Forelimb muscle (tissue), 1 donor: ENCODE measurements at places on chromosomes 2 and 18. TPM values are rescaled to one million over a fixed set of nuclear protein-coding genes. Genes with fewer than 3 reads are reported as not detected.
A peak's percentile ranks its signal among the peaks of the same experiment; 100 is the strongest.

The CERKL gene
- 6.7 TPM for polyA plus RNA-seq

The RESP18 gene
- not detected for polyA plus RNA-seq

The LRRTM4 gene
- polyA plus RNA-seq = 0.58 TPM

The NGEF gene
- polyA plus RNA-seq = 1.2 TPM

The VSNL1 gene
- 4.9 TPM for polyA plus RNA-seq

The POMC gene
- 2.5 TPM for polyA plus RNA-seq

The POU3F3 gene
- 0.13 TPM for polyA plus RNA-seq

The KLHL30 gene
- 20.7 TPM for polyA plus RNA-seq

DNA sequence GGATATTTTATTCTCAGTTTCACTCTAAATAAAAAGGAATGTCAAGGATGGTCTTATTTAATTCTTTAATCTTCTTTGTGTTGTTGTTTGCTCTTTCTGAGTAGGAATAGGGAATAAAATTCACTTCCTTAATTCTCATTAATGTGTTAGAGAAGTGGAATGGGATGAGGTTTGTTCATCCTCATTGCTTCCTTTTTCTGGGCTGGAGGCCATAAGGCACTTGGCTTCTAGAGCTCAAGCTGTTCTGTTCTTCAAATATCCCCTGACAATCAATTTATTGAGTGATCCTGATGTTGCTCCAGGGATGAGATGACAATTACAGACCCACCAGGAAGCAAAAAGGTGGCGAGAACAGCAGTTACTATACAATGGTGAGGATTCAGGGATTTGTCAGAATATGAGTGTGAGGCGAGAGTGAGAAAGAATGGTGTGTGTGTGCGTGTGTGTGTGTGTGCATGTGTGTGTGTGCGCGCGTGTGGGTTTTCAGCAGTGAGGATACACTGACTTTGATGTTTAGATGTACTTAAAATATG, 557.6 kb upstream of the FANCL start:
- peak; percentile 5 for DNase-seq

GRCh38 chr2:8496617-8497016, 185.2 kb upstream of the ID2 start:
- DNase-seq = no peak

GRCh38 chr18:5175378-5175777, 21.7 kb downstream of the AKAIN1 start:
- DNase-seq = no peak

- DNase-seq = no peak
Measured at GRCh38 chr2:187168720-187169713, 279.0 kb downstream of the CALCRL start.

DNA sequence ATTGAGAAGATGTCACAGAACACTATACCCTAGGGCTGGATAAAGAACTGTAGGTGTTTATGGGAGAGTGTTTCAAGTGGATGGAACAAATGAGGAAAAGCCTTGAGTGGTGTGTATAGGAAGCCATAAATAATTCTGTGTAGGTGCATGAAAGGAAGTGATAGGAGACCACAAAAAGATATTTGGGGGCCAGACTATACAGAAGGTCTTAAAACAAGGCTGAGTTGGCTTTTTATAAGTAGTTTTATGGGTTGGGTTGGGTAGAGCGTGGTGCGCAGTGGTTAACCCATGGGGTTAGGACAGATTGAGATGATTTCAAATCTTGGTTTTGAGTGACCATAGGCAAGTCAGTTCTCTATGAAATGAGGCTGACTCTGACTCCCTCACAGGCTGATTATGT, 110.5 kb downstream of the PKP4 start:
- DNase-seq = no peak

GRCh38 chr18:76667603-76668002, 154.8 kb upstream of the ZNF236 start:
- DNase-seq = no peak

GRCh38 chr2:74457129-74457548, 1.1 kb upstream of the WBP1 start:
- DNase-seq = no peak

- DNase-seq = no peak
Measured at GRCh38 chr18:581096-581495, 916 bp downstream of the CETN1 start.

DNA sequence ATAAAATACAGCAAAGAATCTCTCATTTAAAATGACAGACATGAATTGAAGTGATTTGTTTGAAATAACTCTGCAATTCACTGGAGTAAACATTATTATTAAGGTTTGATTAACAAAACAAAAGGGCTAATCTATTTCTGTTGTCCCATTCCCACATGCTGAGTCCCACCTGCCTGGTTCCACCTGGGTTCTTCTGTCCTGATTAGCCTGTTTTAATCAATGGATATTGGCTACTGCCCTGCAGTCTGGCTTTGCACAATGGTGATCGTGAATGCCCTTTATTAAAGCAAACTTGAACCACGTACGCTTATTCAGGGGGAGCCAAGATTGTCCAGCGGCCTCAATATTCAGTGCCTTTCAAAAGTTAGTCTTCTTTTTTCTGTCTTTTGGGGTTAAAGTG, 72.8 kb upstream of the CDH19 start:
- no peak for DNase-seq

- no peak for DNase-seq
Measured at GRCh38 chr2:212288308-212288707, 250.3 kb downstream of the ERBB4 start.

DNA sequence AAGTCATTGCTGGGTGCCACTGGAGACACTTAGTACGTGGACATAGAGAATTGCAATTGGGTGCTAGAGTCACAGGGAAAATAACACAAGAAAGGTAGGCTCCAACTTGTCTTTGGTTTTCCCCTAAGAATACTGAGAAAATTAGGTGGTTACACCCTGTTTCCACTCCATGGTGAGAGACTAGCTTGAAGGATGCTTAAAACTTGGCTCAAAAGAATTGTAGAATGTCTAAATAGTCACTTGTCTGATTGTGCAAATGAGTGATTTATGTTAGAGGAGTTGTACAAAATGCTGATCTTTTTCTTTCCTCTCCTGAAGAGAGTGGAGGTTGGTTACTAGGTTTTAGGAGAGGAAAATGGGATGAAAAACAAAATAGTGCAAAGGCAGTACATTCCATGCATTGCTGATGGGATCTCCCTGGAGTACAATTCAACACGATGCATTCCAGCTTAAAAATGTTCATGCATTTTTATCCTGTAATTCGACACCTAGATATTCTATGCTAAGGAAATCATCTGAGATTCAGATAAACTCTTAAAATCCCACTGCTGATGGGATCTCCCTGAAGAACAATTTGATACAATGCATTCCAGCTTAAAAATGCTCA, 2.2 kb upstream of the SERPINB12 start:
- DNase-seq = no peak

- no peak for DNase-seq
Measured at GRCh38 chr2:172234716-172235691, 132.3 kb upstream of the DLX2 start.

DNA sequence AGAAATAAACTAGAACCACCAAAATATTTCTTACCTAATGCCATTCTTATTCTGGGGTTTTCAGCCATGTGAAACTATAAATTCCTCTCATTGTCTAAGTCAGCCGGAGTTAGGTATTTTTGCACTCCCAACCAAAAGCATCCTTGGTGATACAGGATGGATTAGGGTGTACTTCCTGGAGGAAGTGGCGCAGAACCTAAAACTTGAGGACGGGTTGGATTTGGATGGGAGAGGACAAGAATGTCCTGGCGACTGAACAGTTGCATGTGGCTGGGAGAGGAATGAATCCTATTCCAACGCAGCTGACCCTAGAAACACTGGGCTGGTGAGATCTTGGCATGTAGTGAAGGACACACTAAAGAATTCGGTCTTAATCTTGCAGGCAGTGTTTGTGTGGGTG, 58.5 kb downstream of the E2F6 start:
- DNase-seq = no peak

- DNase-seq = no peak
Measured at GRCh38 chr18:75926811-75927210, 499.3 kb upstream of the SMIM21 start.

DNA sequence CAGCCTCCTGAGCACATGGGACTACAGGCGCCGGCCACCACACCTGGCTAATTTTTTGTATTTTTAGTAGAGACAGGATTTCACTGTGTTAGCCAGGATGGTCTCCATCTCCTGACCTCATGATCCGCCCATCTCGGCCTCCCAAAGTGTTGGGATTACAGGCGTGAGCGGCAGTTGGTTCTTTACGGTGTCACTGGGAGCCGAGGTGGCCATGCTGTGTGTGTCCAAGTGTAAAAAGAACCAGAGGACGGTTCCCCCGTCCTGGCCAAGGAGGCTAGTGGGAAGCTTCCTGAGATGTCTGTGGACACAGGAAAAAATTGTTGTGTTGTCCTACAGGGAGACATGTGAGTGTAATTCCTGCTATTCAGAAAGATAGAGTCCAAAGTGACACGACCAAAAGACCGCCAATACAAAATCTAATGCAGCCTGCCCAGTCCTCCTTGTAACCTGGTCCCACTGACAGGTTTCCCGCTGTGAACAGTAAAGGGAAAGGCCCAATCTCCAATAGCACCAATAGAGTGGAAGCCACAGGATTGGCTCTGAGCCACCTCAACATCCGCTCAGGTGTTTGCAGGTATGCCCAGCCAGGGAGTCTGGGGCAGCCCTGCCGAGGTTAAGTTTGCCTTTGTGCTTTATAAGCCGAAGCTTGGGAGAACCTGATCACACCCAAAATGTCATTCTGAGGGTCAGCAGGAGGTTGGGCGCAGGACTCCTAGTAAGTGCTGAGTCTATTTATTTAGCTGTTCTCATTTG, 40.6 kb downstream of the NCK2 start:
- no peak for DNase-seq

GRCh38 chr2:38098421-38099098, 22.6 kb upstream of the CYP1B1 start:
- no peak for DNase-seq

DNA sequence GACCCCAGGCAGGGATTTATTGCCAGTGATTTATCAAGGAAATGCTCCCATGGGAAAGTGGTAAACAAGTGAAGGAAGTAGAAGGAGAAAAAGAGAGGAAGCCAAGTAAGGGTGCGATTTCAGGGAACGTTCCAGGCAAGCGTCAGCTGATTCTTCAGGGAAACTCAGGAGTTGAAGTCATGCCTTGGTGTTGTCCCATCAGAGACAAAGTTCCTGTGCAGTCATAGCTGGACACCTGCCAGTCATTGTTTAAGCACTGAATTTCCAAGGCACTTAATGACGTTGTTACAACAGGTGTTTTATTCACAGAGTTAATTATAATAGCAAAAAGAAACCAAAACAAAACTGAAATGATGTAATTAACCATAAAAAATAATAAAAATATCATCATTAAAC, 381.8 kb upstream of the CRIM1 start:
- no peak for DNase-seq

DNA sequence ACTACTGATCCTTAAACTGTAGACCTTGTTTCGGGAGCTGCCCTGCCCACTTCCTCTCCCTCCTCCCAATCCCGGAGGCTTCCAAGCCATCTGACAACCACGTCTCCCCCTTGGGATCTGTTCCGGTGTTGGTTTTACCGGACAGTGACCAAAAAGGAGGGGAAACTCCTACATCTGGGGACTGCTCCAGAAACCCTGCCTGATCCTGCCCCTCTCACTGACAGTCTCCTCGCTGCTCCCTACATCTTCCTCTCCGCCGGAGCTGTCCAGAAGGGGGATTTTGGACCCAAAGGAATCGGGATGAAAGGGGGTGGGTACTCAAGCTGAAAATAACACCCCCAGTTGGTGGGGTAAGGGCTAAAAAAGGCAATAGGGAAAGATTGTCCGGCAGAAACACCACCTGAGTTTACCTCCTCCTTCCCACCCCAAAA, 1.5 kb downstream of the INO80D start:
- DNase-seq = peak; percentile 47

GRCh38 chr2:109098251-109098920, 30.6 kb upstream of the SH3RF3 start:
- DNase-seq = no peak

GRCh38 chr2:105755895-105756294, 11.2 kb downstream of the NCK2 start:
- DNase-seq = no peak

DNA sequence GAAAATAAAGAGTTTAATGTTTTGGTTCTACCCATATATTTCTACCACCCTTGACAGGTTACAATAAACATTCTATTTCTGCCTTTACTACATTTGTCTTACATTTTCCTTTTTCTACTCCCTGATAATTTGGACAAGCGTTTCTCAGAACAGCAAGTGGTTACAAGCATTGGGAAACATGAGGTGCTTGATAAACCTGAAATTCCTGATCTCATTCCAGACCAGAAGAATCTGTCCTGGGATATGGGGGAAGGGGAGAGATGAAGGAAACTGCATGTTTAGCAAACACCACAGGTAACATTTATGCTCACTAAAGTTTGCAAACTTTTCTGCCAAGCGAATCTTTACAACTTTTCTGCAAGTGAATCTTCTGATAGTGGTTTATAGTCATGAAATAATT, 28.3 kb upstream of the DSC1 start:
- no peak for DNase-seq

DNA sequence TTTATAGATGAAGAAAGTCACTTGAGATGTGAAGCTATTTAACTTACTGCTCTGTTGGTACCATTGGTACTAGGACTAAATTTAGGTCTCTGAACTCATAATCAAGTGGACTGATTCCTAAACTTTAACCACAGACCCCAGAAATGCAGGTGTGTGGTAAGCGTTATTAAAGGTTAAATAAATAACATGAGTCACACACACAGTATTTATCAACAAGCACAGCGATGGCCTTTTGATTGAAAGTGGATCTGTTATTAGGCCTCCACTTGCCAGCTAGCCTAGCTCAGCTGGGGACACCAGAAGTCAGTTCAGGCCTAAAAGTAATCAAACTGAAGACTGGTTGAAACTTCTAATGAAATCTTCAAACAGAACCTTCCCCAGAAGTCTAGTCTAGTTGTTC, 161.3 kb upstream of the DPP10 start:
- DNase-seq = no peak

- DNase-seq = peak; percentile 78
Measured at GRCh38 chr2:111121828-111122630, 1.3 kb downstream of the BCL2L11 start.

DNA sequence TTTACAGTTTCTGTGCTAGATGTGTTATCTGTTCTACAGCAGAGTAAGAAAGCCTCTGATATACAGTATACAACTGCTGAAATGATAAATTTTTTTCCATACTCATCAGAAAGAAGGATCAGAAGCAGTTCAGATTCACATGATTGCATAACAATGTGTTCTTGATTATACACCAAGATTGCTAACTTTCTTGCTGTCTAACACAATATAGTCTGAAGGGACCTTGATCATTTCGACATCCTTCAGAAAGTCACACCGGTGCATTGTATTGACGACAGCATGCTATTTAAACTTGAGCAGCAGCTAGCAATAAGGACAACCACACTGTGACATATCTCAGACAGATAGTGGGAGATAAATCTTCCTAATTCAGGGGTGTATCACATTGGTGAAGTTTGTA, 127.2 kb downstream of the PDE1A start:
- DNase-seq = no peak
